Esophagus muscularis mucosa (tissue), 4 donors: ENCODE measurements at places on chromosomes 2 and 18. TPM values are rescaled to one million over a fixed set of nuclear protein-coding genes. Genes with fewer than 3 reads are reported as not detected.
A peak's percentile ranks its signal among the peaks of the same experiment; 100 is the strongest.

Gene TUBA4B
- total RNA-seq, result not detected

- H3K27me3 ChIP-seq, result peaks cover 78% of the 10 kb centered on the region
- H3K27ac ChIP-seq, result no peak overlapping the region
- H3K4me3 ChIP-seq, result peak overlapping the region; percentile 21
- DNase-seq, result no peak
- H3K36me3 ChIP-seq, result no peaks in the 10 kb centered on the region
- peaks cover 34% of the 10 kb centered on the region for H3K4me1 ChIP-seq
Observed at GRCh38 chr2:72923833-72924352, 6.6 kb downstream of the EMX1 start.

- peaks cover 11% of the 10 kb centered on the region for H3K36me3 ChIP-seq
- H3K27me3 ChIP-seq, result no peaks in the 10 kb centered on the region
- peak within 1 kb of the TSS; percentile 90 for H3K4me3 ChIP-seq
- H3K4me1 ChIP-seq, result peaks cover 52% of the 10 kb centered on the region
- H3K27ac ChIP-seq, result peak within 1 kb of the TSS; percentile 98
Observed at GRCh38 chr2:37671009-37671815, at the start of gene CDC42EP3. TSS of gene CDC42EP3 (minus strand) at chr2:37671642. CDS start at chr2:37646587, 25,055 bp downstream.

DNA sequence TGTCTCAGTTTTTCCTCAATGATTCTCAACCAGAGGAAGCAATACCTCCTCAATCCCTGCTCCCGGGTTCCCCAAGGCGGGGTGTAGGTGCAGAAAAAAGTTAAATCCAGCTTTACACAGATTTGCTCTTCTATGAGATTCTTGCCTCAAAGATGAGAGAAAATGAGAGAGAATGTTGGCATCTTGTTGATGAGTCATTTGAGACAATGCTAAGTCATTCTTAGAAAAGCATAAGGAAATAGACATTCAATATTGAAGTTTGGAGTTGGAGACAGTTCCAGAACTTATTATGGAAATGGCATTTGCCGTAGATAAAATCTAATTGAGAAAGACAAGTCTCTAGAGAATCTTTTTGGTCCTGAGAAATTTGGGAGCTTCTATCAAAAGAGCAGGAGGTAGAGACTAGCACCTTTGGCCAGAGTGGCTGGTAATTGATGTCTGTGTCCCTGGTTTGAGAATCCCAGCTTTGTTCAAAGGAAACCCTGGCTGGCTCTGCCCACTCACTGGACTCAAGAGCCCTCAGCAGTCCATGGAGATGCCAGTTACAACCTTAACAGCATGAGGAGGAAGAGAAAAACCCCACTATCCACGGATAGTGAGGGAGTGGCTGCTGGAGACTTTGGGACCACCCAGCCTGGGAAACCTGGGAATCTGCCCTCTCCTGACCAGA, 181.2 kb downstream of the FAM124B start:
- DNase-seq, result no peak
- H3K4me3 ChIP-seq, result no peak overlapping the region
- H3K4me1 ChIP-seq, result peaks cover 8% of the 10 kb centered on the region
- no peaks in the 10 kb centered on the region for H3K27me3 ChIP-seq
- H3K36me3 ChIP-seq, result no peaks in the 10 kb centered on the region

DNA sequence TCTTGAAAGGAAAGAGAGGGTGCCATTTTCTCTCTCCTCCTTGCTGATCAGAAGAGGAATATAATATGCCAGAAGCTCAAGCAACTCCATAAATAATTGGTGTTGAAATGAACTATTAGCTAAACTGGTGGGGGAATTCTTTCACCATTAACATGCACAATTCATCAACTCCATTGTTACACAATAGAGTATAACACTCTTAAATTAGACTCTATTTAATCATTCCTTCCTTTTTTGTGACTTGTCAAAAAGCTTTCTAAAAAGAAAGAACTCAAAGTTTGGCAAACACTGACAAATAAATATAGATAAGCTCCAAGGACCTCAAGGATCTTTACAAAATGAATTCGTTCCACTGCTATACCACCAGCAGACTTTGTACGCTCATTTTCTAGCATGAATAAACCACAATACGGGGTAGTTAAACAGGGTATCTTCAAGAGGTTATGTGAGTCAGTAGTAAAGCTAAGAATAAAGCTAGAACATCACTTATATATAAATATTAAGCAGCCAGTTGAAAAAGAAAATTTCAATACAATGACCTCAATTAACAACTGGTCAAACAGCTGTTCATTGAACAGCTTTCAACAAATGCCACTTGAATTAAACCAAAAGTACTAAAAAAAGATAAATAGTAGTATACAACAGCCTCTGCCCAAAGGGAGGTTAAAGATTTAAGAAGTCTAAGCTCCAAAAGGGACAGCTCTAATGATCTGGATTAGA, 6.4 kb downstream of the TRAK2 start:
- DNase-seq, result no peak
- H3K36me3 ChIP-seq, result no peaks in the 10 kb centered on the region
- H3K27ac ChIP-seq, result no peak overlapping the region
- no peaks in the 10 kb centered on the region for H3K27me3 ChIP-seq

DNA sequence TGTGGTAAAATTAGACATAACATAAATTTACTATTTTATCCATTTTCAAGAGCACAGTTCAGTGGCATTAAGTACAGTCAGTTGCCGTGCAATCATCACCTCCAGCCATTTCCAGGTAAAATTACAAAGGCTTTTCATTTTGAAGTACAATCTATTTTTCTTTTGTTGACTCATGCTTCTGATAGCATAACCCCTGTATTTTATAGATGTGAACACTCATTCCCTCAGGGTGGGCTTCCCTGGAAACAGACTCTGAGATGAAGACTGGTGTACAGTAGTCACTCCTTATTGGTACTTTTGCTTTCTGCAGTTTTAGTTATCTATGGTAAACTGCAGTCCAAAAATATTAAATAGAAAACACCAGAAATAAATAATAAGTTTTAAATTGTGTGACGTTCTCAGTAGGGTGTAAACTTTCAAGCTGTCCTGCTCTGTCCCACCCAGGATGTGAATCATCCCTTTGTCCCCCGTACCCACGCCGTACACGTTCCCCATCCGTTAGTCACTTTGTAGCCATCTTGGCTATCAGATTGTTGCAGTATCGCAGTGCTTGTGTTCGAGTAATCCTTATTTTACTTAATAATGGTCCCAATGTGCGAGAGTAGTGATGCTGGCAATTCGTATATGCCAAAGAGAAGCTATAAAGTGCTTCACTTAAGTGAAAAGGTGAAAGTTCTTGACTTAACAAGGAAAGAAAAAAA, 41.1 kb upstream of the NAB1 start:
- no peak overlapping the region for H3K27ac ChIP-seq
- H3K27me3 ChIP-seq, result no peaks in the 10 kb centered on the region
- peaks cover 8% of the 10 kb centered on the region for H3K4me1 ChIP-seq
- DNase-seq, result peak; percentile 45

DNA sequence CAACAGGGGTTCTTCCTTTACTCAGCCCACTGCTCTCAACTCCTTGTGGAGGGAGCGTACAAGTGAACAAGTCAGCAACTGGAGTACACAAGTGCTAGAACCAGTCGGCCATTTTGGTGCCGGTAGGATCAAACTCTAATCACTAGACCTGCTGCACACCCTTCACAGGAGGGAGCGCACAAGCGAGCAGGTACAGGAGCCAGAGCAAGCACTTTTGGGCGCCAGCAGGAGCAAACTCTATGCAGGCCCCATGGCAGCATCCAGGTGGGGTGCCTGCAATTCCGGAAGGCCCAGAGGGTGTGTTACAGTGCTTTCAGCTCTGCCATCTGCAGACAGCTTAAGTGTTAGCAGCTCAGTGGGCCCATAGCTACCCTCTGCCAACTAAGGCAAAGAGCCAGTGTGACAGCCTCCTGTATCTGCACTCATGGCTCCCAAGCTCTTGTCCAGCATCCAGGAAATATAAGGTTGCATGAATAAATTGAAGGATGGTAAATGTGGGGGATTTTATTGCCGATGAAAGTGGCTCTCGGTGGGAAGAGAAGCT, 426.1 kb downstream of the DCC start:
- H3K4me3 ChIP-seq, result no peak overlapping the region
- no peaks in the 10 kb centered on the region for H3K36me3 ChIP-seq
- no peak overlapping the region for H3K27ac ChIP-seq
- H3K27me3 ChIP-seq, result no peaks in the 10 kb centered on the region
